Activated CD4-positive, alpha-beta memory T cell treated with anti-CD3 and anti-CD28 coated beads for 36 hours (primary cell): ENCODE measurements at places on chromosomes 16 and 17. TPM values are rescaled to one million over a fixed set of nuclear protein-coding genes. Genes with fewer than 3 reads are reported as not detected.

Gene FOXF1
- total RNA-seq = not detected

Gene SLC25A10
- total RNA-seq = 25.1 TPM

Gene PRSS33
- not detected for total RNA-seq

Gene SOX8
- 2.0 TPM for total RNA-seq

Gene JMJD6
- total RNA-seq = 53.4 TPM

Gene ZNF287
- 11.5 TPM for total RNA-seq

Gene GAS2L2
- not detected for total RNA-seq

Gene CRISPLD2
- total RNA-seq = 0.19 TPM

Gene CNGB1
- total RNA-seq = not detected

Gene HIGD1B
- total RNA-seq = not detected

Gene CD300LB
- total RNA-seq = not detected

Gene ABCA8
- total RNA-seq = not detected

Gene SLC22A31
- 0.45 TPM for total RNA-seq

Gene NEK8
- 3.4 TPM for total RNA-seq

Gene PRSS36
- not detected for total RNA-seq

Gene MYOCD
- total RNA-seq = not detected

Gene KRT12
- not detected for total RNA-seq

Gene ST6GALNAC2
- total RNA-seq = 0.51 TPM

Gene KRTAP1-1
- not detected for total RNA-seq

Gene GFAP
- not detected for total RNA-seq

Gene MYH8
- total RNA-seq = not detected

Gene CES5A
- not detected for total RNA-seq

Gene HSD17B2
- not detected for total RNA-seq

Gene LRRC75A
- 1.4 TPM for total RNA-seq

Gene GCSH
- total RNA-seq = 24.7 TPM

Gene MYCBPAP
- 8.5 TPM for total RNA-seq

Gene KRT9
- total RNA-seq = not detected

Gene TBC1D26
- total RNA-seq = 0.24 TPM

Gene NUPR1
- not detected for total RNA-seq

Gene LGALS9C
- not detected for total RNA-seq

Gene NPW
- 2.0 TPM for total RNA-seq

Gene HOXB6
- 0.22 TPM for total RNA-seq

Gene AHSP
- total RNA-seq = not detected

Gene CA5A
- total RNA-seq = not detected

Gene C16orf89
- not detected for total RNA-seq

Gene GOT2
- 125 TPM for total RNA-seq

Gene GLYR1
- 71.6 TPM for total RNA-seq
